ENCODE measurements at places on chromosomes 12 and 14.

GRCh38 chr14:75312341-75312740 is 33.7 kb downstream of the FOS start:
- DNase-seq, result no peak

- no peak for DNase-seq
Measured at GRCh38 chr12:55043542-55043941, 23.8 kb downstream of the NEUROD4 start.

- no peak for DNase-seq
Measured at GRCh38 chr14:22764382-22764781, 2.1 kb upstream of the OXA1L start.

DNA sequence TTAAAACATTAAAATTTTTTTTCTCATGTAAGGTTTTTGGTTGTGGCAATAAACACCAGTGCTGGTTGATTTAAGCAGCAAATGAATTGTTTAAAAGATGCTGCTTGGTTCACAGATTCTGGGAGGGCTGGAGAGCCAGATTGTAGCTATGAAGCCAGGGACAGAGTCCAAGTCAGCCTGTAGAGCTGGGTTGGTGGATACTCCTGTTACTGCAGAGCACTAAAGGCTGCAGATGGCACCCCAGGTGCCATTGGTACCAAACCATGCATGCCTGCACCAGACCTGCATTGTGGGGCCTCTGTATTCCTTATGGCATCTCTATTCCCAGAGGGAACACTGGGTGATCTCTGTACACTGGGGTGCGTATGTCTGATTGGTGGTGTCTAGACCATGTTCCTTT is 113.3 kb downstream of the SNAPC1 start:
- no peak for DNase-seq

GRCh38 chr12:7869137-7869536 is 3.6 kb downstream of the SLC2A14 start:
- DNase-seq, result no peak

GRCh38 chr14:51448831-51449670 is 202.7 kb upstream of the FRMD6 start:
- no peak for DNase-seq

DNA sequence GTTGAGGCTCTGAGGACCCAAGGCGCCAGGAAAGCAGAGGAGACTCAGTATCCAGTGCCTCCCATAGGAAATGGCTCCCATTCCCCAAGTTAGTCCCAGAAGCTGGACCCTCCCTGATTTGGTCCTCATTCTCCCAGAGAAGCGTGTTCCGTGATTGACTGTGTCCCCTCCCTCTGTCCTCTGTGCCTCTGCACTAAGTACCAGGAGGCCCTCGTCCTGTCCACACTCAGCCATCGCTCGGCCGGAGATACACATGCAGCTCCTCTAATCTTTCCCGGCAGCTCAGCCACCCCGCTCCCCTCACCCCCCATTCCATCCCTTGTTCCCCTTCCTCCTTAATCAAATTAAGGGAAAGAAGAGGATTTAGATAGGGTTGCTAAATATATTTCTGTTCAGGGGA is 28.3 kb upstream of the ATP2A2 start:
- DNase-seq, result no peak

DNA sequence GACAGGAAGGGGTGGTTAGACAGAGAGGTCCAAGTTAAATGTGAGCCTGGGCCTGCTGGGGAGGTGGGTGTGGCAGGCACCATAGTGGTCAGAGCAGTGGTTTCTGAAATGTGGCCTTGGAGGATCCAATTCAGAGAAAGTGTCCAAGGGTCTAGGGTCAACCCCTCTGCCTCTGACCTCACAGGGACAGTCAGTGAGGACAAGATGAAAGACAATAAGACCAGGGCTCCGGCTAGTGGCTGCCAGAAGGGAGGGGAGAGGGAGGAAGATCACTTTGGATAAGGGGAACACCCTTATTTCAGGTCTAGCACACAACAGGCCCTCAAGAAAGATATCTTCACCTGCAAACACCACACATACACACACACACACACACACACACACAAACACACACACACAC is 335.1 kb downstream of the MED13L start:
- DNase-seq, result no peak

DNA sequence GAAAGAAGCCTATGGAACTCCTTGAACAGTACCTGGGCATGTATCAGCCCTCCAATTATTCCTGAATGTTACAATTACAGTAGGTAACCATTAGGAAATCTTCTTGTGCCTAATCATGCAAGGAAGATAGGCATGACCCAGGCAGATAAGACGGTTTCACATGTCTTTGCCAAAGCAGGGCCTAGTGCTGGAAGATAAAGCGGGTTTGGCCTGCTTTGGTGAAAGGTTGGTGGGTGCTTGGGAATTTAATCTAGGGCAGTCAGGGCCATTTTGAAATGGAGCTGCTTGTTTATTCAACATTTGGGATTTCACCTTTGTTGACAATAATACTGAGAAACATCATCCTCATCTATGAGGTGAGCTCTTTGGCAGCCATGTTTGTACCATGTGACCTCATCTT is 12.5 kb upstream of the SRSF5 start:
- no peak for DNase-seq

DNA sequence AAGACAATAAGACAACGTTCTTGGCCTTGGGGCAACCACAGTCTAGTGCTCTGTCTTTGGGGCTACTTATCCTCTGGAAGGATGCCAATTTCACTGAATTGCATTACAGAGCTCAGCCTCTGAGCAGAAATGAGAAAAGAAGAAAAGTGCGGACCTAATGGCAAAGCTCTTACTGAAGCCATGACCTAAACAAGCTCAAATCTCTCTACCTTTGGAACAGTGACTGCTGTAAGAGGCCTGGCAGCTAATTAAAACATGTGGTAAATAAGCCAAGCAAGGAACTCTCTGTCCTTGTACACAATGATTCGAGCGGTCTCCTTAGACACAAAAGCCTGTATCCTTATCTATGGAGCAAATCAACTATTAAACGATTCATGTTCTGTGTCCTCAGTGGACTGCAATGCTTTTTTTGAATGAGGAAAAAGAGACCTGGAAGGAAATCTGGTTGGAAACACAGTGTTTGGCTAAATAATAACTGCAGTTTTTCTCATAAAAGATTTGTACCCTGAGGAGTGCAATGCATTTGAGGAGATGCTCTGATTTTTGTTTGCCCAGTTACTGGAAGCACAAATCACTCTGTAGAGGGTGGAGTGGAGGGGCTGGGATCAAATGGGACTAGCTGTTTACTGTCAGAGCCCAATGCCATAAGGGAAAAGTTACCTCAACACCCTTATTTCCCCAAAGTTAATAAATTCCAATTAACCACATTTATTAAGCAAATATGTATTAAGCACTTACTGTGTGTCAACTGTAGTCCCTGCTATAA is 113.9 kb downstream of the NDUFA12 start:
- DNase-seq, result no peak

DNA sequence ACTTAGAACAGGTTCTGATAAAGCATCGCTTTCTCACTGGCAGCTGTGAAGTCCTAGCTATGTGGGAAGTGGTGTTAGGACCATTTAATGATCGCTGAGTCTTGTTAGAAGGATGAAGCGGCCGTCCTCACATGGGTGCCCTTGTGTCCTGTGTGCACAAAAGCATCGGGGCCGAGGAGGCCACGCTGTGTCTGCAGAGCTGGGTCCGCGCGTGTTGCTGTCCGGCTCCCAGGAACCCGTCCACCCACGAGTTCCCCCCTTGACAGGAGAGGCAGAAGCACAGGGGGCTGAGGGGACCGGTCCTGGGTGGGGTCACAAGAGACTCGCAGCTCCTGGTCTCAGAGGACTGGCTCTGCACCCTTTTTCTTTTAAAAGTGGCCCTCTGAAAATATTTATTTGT is 90.4 kb downstream of the ADGRD1 start:
- DNase-seq, result no peak

- no peak for DNase-seq
Measured at GRCh38 chr12:115210533-115211252, 526.7 kb upstream of the TBX3 start.

GRCh38 chr14:29648045-29648444 is 279.6 kb downstream of the PRKD1 start:
- no peak for DNase-seq

DNA sequence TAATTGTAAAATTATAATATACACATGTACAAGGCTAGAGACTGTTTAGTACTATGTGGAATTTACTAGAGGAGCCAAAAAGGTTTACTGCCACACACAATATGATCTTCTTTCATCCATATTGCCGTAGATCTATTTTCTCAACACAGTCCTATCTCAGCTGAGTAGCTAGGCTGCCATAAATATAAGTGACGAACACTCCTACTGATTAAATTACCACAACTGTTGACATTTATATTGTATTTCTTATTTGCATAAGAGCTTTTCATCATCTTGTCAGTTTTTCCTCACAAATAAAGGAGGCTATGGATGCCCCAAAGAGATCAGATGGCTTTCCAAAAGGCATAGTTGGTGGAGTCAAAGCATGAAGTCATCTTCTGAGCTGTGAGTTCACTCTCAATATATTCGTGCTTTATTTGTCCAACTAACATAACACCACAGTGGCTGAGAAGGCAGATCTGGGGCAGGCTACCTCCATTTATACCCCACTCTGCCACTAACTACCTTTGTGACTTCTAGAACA is 78.6 kb downstream of the CCDC59 start:
- no peak for DNase-seq

- DNase-seq, result no peak
Measured at GRCh38 chr12:104649217-104649824, 192.6 kb downstream of the CHST11 start.

DNA sequence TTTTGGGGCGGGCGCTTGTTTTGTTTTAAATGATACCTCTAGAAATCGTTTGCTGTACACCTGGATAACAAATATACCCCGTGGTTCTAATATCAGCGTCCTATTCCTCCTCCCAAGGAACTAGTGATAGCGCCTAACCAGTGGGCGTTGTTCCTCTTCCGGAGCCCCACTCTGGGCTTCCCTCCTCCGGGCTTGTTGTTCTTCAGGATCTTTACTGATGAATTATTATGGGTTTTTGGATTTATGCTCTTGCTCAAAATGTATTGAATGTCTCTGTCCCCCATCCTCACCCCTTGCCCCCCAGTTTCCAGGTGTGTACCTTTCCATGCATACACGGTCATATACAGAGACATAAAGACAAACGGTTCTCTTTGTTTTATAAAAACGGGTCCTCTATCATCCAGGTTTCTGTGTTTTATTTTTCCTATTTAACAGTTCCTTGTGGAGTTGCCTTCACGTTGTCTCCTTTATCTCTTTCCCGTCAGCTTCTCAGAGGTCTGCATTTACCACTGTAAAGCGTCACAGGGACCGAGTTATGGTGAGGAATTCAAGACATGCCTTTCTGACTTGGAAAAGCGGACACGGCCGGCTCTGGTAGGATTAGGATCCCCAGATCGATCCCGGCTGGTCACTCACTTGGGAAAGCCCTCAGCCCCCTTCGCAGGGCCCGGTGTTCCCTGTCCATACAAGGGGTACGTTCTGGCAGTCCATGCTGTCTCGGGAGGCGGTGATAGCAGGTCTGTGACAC is 655 bp upstream of the PLEKHG3 start:
- no peak for DNase-seq

DNA sequence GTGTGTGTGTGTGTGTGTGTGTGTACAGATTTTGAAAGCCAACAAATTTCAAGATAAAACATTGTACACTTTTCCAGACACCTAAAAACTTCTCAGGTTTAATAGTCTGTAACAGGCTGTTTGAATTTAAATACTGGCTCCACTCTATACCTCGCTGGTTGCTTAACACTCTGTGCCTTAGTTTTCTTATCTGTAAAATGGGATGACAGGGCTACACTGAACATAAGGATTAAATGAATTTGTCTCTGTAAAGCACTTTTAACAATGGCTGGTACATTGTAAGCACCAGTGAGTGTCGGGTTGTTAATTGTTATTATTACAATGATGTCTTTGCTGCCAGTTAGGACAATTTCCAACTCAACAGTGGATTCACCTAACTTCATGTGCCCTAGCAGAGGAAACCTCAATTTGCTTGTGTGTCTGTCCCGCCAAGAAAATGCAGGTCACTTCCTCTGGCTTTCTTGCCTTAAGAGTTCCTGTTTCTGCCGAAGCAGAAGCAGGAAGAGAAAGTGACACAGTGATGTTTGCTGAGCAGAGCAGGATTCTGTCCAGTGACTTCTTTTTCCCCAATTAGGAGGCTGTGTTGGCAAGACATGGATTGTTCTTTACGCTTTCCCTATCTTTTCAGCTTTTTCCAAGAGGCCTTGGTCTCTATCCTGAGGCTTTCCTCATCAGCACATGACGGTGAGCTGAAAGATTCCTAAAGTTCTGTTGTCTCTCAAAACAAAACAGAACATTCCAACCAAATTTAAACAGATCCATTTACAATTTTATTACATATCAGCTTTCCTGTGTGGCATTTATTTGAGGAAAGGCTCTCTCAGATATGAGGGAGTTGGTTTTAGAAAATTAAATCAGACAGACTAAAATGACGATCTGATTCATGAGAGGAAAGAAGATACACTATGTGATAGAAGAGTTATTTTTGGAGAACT is 154.1 kb upstream of the ATP2B1 start:
- DNase-seq, result no peak

DNA sequence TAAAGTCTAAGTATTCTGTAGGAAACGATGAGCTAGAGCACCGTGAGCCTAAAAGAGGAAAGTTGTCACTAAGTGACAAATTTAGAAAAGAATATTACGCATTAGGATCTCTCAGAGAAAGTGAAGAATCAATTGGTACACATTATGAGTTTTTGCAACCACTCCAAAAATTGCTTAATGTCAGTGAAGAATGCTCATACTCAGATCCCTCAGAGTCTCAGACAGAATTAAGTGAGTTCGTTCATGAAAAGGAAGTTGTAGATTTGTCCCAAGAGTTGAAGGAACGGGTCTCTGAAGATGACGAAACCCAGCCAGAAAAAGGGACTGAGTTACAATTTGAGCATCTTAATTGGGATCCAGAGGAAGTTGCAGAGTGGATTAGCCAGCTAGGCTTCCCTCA is 1.5 kb downstream of the SAMD15 start:
- no peak for DNase-seq

GRCh38 chr12:107894589-107894988 is 120.1 kb downstream of the ASCL4 start:
- no peak for DNase-seq

DNA sequence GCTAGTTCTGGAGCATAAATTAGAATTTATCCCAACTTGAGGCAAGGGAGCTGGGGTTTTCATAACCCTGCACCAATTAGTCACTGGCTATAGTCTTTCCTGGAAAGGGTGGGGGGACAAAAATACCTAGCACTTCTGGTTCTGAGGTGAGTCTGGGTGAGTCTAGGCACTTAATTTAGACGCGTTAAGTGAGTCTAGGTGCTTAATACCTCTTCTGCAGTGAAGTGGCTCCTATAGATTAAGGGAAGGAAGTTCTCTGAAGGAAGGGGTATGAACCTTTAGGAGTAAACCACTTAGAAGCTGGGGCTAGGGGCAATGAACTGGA is 251.7 kb downstream of the EFCAB11 start:
- no peak for DNase-seq

DNA sequence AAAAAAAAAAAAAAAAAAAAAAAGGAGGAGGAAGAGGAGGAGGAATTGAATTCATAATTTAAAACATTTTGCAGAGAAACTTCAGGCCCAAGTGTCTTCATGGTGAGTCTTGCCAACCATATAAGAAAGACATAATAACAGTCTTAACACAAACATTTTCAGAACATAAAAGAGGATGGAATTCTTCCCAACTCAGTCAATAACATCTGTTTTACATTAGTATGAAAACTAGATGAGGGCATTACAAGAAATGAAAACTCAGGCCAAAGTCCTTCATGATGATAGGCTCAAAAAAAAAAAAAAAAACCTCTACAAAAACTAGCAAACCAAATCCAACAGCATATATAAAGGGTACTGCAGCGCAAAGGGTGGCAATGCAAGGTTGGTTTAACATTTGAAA is 151.6 kb downstream of the FOXA1 start:
- no peak for DNase-seq
